ENCODE measurements at places on chromosomes 5 and 9. TPM values are rescaled to one million over a fixed set of nuclear protein-coding genes. Genes with fewer than 3 reads are reported as not detected.

Gene OR1L8
- total RNA-seq, result not detected

Gene ANKRD34B
- not detected for total RNA-seq

Gene GPR150
- total RNA-seq, result 0.13 TPM

Gene FAM13B
- total RNA-seq, result 22.7 TPM

Gene TSSK1B
- not detected for total RNA-seq

Gene SLC6A18
- total RNA-seq, result not detected

Gene NNT
- total RNA-seq, result 71.6 TPM

- DNase-seq, result no peak
Observed at GRCh38 chr5:174175716-174176268, 130.3 kb downstream of the NSG2 start.

DNA sequence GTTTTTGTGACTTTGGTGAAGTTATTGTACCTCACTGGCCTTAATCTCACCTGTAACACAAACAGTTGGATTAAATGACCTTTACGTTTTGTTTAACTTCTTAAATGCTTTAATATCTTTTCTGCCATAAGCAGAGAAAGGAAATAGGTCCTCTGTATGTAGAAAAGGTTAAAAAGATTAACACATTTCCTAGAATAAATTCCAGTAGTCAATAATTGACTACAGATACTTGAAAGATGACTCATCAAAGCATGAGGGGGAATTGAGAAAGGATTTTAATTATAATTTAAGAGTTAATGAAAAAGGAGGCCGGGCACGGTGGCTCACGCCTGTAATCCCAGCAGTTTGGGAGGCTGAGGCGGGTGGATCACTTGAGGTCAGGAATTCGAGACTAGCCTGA lies 35.8 kb upstream of the CMYA5 start:
- no peak for DNase-seq

GRCh38 chr5:33257807-33258429 lies 182.8 kb upstream of the TARS1 start:
- DNase-seq, result peak; percentile 68

DNA sequence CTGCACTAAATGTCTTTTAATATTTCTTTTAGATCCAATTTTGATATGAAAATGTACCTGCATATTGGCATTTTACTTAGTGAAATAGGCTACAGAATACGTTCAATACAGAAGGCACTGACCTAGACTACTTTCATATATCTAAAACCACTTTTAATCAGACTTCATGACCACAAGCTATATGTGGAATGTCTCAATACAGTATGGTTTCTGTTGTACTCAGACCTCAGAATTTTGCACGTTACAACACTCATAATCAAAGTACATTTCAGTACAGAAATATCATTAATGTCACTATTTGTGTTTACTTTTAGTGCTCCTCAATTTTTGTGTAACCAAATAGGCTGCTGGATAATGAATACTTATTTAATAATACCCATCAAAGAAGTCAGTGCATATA lies 74.8 kb downstream of the MEF2C start:
- DNase-seq, result no peak

DNA sequence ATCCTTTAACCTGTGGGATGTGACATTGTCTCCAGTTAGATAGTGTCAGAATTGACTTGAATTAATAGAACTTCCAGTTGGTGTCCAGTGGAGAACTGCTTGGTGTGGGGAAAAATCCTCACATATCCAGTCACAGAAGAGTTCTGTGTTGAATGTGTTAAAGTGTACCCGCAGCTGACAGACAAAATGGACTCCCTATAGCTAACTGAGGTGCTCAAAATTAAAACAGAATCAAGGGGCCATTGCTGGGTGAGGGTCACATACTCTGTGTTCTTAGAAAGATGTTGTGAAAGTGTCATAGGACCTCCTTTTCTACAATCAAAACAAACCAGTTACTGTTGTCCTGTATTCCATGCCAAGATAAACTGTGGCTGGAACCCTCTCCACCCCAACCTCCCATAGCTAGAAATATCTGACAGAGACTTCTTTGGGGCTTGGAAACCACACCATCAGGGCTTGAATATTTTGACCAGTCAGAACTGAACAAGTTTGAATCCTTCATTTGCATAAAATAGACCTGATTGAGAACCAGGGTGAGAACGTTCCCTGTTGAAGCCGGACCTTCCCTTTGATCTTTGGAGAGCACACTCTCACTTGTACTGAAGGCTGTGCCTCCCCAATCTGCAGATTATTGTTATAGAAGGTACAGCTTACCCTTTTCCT lies 164.0 kb upstream of the ZNF608 start:
- no peak for DNase-seq

DNA sequence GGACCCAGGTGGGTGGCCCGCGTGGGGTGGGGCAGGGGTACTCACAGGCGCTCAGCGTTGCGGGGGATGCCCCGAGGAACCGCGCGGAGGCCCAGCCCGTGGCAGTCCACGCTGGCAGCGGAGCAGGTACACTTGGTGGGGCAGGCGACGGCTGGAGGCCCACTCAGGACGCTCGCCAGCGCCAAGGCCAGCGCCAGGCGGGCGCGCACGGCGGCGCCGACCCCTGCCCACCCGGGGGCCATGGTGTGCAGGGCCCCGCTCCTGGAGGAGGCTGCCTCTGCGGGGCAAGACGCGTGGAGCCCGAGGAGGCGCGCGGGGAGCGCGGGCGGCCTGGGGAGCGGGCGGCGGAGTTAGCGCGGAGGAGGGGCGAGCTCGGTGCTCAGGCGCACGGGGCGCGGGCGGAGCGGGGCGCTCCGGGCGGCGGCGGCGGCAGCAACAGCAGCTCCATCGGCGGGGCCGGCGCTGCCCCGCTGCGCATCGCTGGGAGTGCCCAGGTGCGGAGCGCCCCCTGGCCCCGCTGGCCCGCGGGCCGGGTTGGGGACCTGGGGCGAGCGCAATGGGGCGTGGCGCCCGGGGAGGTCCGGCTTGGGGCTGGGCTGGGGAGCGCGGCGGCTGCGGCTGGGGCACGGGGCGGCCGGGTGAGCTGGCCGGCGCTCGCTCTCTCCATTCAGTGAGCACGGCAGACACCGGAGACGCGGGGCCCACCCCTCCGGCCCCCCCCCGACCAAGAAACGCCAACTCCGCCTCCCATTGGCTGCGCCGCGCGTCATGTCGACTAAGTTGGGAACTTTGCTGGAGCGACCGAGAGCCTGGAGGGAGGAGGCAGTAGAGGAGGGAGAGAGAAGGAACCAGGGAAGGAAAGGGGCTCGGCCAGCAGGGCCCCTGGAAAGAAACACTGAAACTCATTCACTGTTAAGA lies at the start of gene SLIT3:
SLIT3 (minus strand) TSS at position 672 of the 918 bp plus-strand sequence; CDS start at position 242, 430 bp downstream.
- DNase-seq, result peak; percentile 40

DNA sequence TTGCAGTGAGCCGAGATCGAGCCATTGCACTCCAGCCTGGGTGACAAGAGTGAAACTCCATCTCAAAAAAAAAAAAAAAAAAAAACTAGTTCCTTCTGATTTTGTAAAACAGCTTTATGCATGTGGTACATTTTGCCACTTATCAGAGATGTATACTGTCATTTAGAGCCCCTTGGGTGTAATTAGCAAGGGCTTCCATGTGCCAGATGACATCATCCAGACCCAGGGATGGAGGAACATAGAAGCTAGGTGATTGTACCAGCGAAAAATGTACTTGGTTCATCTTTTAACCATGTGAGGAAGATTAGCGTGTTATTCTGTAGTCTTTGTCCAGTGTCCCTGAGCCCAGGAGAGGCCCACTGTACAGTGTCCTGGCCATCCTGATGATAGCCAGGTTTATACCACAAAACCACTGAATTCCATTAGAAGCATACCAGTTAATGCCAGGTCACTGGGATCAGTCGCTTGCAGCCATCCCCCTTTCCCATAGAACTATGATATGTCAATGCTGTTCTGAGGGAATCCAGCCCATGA lies 239.3 kb upstream of the SGCD start:
- DNase-seq, result no peak

- no peak for DNase-seq
Observed at GRCh38 chr5:147145328-147145727, 89.5 kb upstream of the STK32A start.

DNA sequence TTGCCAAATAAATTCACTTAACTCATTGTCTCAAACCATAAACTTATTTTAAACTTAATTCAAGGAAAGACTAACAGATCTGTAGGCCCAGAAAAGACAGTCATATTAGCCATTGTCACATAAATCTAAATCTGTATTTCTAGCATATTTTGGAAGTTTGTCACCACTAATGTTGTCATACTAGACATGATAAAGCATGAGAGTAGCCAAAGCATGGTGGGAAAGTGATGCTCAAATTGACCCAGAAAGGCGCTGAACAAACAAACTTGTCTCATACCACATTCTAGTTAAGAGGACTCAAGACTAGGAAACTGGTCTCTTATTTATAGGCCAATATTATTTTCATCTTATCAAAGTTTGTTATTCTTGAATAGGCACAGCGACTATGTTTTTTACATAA lies 99.4 kb downstream of the VCAN start:
- DNase-seq, result no peak

- DNase-seq, result peak; percentile 61
Observed at GRCh38 chr5:43729846-43730478, 127.0 kb downstream of the NNT start.

- DNase-seq, result no peak
Observed at GRCh38 chr5:166795756-166796155, 1495.7 kb upstream of the WWC1 start.

- peak; percentile 38 for DNase-seq
Observed at GRCh38 chr5:15500325-15501001, 483 bp downstream of the FBXL7 start.

DNA sequence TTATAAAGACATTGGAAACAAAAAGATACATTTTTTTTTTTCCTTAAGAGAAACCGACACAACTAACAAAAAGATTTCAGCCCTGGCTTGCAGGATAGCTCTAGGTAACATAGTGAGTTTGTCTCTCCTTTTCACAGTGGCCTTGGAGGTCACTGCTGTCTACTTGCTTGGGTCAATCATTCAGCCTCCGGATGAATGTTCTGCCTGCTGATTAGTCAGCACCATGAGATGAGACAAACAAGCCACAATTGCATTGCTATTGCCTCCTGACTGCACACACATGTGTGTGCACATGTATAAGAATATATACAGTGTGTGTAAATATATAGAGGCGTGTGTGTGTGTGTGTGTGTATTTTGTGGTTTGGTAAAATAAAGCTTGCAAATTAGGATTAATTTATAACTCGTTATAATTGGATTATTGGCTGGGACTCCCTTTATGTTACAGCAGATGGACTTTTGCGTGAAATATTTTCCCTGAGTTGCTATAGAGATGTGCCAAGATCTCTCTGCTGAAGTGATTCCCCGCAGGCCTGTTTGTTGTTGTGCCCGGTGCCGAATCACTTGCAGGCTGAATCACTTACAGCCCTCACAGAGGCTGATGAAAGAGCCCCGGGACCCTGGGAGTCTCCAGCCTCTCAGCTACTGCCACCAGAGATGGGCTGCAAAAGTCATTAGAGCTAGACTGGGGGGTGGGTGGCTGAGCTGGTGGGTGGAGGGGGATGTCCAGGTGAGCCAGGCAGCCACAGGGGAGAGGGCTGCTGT lies 161.2 kb downstream of the FGF18 start:
- peak; percentile 20 for DNase-seq

DNA sequence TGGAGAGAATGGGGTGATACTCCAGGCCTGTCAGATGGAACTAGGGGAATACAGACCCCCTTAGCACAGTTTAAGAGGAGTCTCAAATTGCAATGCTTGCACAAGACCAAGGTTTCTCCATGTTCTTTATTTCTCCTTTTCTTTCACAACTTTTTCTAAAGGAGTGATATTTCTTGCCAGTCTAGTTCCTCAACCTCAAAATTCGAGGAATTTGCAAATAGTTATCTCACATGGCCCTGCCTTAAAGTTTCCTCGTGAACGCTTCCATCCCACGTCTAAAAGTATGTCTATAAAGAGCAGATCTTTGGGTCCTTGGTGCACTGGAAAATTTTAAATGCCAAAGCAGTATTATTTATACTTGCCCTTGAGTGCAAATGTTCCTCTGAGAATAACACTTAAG lies 373.8 kb upstream of the KLF4 start:
- DNase-seq, result no peak

DNA sequence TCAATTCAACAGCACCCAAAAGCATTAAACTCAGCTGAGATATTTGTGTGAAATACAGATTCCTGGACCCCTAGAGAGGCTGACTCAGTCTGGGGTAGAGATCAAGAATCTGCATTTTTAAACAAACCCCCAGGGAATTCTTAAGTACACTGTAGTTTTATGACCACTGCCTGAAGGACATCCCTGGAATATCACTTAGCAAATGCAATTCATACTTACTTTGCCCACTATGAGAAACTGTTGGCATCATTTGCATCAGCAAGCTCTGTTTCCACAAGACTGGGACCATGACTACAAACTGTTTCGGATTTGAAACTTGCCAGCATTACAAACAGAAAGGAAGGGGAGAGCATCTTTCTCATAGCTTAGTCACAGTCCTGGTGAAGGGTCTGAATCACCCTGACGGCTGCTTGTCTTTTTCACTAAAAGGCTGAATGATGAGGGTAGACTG lies 63.7 kb downstream of the MLLT3 start:
- DNase-seq, result peak; percentile 23

DNA sequence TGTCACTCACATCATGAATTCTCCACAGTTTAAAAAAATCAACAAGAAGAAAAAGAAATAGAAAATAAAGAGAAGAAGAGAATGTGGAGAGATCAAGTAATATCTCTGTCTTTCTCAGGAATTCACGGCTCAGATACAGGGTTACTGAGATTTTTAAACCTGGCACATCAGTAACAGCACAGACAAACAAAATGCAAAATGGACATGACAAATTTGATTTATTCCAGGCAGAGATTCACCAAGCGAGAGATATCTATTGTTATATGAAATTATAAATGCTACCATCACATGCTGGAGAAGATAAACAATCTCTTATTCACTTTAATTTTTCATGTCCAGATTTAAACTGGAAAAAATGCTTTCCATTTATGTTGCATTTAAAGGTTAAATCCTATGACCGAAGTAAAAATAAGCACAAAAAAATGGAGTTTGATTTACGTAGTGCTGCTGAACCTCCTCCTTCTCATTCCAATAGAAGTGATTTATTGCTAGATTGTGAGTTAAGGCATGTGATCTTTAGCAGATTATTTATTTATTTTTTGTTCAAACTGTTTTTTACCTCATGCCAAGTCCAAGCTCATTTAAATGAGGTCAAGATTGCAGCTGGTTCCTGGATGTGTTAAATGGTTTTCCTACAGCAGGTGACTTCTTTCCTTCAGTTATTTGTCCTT lies 926.4 kb downstream of the MAT2B start:
- no peak for DNase-seq

- DNase-seq, result no peak
Observed at GRCh38 chr5:84251503-84251902, 133.2 kb downstream of the EDIL3 start.

DNA sequence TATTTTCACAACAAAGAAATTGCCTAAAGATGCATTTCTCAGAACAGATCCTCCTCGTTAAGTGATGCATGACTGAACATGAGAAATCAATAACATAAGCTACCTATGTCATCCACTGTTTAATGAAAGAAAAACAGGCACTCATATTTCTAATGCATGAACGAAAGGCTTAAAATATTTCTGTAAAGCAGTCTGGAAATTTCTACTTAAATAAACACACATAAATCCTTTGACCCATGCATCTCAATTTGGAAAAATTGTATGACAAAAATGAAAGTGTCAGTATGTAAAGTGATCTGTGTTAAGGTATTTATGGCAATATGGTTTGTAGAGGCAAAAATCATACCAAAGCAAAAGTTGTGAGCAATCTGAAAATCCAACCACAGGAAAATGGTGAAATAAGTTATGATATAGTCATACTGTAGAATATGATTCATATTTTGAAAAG lies 399.2 kb upstream of the GRAMD2B start:
- DNase-seq, result no peak

- no peak for DNase-seq
Observed at GRCh38 chr5:77298146-77298545, 87.7 kb downstream of the PDE8B start.

GRCh38 chr5:11985993-11986392 lies 81.7 kb upstream of the CTNND2 start:
- no peak for DNase-seq
